ENCODE measurements at places on chromosomes 5 and 9.

DNA sequence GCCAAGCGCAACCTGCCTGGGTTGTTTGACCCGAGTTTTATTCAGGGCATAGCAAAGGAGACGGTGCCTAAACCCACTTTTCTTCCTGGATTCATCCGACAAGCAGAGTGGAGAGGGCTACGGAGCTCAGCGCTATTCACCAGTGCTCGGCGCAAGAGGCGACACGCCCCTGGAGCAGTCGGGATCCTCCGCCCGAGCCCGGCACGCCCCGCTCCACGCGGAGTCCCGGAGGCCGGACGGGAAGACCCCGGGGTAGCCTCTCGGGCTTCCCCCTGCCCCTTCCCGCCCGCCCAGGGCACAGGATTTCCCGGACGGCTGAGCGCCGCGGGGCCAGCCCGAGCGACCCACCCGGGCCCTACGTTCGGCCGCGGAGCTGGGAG, 427 bp downstream of the SERINC5 start:
- DNase-seq = peak; percentile 78

GRCh38 chr5:81971111-81971711, 612 bp upstream of the ATG10 start:
- peak; percentile 22 for DNase-seq

DNA sequence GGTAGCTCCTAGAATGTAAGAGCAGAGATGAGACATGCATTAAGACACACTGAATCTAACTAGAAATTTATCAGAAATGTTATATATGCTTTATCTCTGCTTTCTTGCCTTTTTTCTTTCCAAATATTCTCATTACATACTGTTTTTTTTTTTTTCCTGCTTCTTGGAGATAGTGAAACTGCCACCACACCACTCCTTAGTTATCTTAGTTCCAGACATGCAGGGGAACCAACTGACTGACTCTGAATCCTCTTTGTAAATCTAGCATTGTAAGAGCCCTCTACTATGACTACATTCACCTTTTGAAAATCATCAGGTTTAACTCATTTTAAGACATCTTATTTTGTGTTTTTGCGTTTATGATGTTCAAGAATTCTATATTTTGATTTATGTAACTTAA, 181.3 kb upstream of the ST8SIA4 start:
- no peak for DNase-seq

- no peak for DNase-seq
These were observed 304.0 kb downstream of the TUSC1 start for GRCh38 chr9:25374281-25374680.

DNA sequence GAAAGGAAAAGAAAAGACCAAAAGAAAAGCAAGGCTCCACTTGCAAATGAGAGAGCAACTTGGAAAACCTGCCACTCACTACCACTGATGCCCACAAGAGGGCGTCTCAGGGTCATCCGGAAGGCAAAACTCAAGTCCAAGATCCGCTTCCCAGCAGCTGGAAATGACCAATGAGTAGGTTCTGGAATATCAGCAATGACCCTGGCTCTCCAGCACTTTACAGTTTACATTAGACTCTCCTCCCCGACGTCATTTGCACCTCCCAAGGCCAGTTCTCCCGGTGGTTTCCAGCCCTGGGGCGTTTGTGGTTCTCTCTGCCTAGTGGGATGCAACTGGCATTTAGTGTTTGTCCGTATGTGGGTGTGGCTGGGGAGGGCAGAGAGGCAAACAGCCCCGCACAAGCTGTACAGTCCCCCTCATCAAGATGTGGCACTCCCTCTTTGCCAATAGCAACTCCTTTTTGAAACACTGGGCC, 193.8 kb upstream of the ZNF618 start:
- DNase-seq = peak; percentile 76

DNA sequence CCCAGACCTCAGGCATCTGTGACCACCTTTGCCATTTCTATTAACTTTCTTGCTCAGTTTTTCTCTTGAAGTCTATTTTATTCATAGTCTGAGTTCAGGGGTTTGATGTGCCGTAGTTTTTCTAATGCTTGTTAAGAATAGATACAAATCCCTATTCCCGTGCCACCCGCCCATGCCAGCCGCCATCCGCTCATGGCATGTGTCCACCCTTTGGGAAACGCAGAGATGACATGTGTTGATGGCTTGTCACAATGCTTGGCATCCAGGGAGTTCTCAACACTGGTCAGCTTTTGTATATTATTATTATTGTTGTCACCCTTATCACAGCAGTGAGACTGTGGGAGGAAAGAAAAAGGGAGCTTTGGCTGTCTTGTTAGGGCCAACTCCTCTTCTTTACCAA, 17.3 kb upstream of the ANGPTL2 start:
- DNase-seq = no peak

- DNase-seq = no peak
These were observed 459.3 kb upstream of the ZNF608 start for GRCh38 chr5:125205601-125206225.

GRCh38 chr9:124774129-124774978, 2.6 kb upstream of the OLFML2A start:
- peak; percentile 86 for DNase-seq
